Stimulated activated CD8-positive, alpha-beta memory T cell treated with anti-CD3 and anti-CD28 coated beads, Interleukin-4, amount 100 ng/mL, for 24 hours (primary cell): ENCODE measurements at places on chromosomes 12 and 14.

- no peak for DNase-seq
Observed at GRCh38 chr14:95183532-95184412, 26.4 kb upstream of the DICER1 start.

DNA sequence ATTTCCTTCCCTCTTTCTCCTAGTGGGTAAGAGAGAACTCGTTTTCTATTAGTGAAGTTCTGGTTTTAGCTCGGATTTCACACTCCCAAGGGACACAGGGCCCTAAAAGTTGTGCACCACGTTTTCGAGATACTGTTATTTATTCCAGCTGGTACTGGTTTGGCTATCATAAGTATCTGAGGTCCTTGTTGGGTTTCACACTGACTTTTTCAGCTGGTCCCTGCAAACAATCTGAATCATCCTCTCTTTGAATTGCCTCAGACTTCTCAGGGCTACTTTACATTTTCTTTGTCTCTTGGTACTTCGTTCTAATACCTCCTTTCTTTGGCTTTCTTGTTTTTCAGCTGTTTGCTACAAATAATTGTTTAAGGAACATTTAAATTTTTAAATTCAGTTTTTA is 75.7 kb downstream of the SCN8A start:
- no peak for DNase-seq

GRCh38 chr14:77003960-77004710 is 24.4 kb downstream of the IRF2BPL start:
- DNase-seq: no peak

GRCh38 chr14:100193417-100194357 is 34.2 kb upstream of the DEGS2 start:
- DNase-seq: no peak

DNA sequence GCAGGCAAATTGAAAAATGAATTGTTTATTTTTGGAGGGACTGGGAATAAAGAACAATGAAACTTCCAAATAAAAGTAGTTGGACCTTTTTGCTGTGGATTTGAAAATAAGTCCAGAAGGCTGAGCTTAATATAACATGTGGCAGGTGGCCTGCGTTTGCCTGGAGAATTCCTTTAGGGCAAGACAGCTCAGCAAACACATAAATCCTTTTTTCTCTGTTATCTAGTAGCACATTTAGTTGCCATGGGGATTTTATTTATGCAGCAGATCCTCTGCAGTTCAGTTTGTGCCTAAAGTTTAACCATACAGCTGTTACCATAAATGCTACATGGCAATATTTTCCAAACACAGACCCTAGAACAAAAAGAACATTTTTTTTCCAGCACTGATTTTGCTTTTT is 180.0 kb downstream of the NPAS3 start:
- DNase-seq: no peak

DNA sequence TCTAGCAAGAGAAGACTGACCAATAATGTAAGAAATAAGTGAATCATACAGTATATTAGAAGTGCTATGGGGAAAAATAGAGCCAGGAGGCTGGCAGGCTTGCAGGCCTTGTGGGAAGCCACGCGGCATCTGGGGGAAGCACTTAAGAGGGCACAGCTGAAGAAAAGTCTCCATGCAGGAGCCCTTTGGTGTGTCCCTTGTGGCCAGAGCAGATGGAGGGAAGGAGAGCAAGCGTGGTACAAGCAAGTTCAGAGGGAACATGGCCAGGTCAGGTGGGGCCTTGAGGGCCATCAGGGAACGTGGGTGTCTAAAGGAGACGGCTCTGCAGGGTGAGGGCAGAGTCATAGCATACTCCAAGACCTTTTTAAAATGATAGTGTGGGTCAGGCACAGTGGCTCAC is 51.7 kb downstream of the LRRC74A start:
- no peak for DNase-seq

- DNase-seq: no peak
Observed at GRCh38 chr12:132364348-132364902, 35.0 kb upstream of the GALNT9 start.

DNA sequence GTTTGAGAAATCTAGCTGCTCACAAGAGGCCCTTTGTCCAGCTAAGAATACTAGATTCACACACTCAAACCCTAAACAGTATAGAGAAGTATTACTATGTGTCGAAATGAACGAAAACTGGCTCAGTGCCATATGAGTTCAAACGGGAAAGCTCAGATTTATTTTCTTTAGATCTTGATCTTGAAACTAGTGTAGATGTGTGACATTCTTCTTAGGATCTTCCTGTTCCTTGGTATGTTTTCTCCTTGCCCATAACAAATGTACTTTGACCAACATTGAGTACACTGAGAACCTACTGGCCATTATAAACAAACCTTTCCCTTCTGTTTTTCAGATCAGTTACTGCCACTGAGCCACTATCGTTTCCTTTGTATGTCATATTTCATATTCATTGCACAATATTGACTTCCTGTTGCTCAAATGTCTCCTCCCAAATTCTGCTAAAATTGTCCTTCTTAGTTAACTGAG is 21.3 kb downstream of the MYBPC1 start:
- no peak for DNase-seq

DNA sequence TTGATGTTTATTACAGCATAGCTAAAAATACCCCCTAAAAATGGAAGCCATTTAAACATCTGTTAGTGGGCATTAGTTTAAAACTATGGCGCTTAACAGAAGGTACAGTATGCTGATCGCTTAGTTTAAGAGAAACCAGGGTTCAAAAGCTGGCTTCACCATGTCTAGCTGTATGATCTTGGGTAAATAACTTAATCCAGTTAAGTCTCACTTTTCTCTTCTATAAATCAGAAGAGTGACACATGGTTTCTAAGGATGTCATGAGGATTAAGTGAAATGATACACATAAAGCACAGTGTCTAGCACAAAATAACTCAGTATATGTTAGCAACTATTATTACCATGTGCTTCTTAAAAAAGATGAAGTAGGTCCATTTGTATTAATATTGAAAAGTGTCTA is 38.7 kb downstream of the STK38L start:
- DNase-seq: no peak

- DNase-seq: no peak
Observed at GRCh38 chr12:10563966-10564365, 49.4 kb downstream of the MAGOHB start.

- DNase-seq: no peak
Observed at GRCh38 chr14:91805659-91806058, 61.7 kb downstream of the TC2N start.

GRCh38 chr14:38125481-38126037 is 82.1 kb upstream of the SSTR1 start:
- no peak for DNase-seq

GRCh38 chr14:34604995-34605394 is 25.0 kb downstream of the SNX6 start:
- no peak for DNase-seq

- no peak for DNase-seq
Observed at GRCh38 chr12:47729233-47729632, 3.9 kb upstream of the ENDOU start.

DNA sequence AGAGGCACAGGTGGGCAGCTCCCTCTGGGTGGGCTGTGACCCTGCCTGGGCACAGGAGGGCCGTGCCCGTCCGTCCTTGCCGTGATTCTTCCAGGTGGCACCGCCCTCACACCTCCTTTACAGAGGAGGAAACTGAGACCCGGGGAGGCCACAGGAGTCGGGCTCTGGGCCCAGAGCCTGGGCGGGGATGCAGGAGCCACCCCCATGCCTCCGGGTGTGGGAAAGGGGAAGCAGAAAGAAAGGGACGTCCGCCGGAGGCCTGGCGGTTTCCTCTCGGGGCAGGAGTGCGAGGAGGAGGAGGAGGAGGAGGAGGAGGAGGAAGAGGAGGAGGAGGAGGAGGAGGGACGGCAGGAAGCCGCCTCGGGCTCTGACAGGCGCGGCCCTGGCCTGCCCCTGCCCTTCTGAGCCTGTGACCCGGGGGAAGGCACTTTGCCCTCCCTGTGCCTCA is 23.0 kb downstream of the SH2B3 start:
- DNase-seq: no peak

GRCh38 chr12:102118874-102119273 is 1.0 kb downstream of the NUP37 start:
- DNase-seq: no peak

GRCh38 chr14:97218691-97219430 is 421.7 kb downstream of the VRK1 start:
- DNase-seq: peak; percentile 11

GRCh38 chr14:72500234-72500838 is 393.6 kb downstream of the DPF3 start:
- DNase-seq: no peak

- DNase-seq: no peak
Observed at GRCh38 chr12:120659151-120659525, 18.7 kb downstream of the CABP1 start.

- no peak for DNase-seq
Observed at GRCh38 chr12:106490264-106490663, 92.5 kb upstream of the RFX4 start.

DNA sequence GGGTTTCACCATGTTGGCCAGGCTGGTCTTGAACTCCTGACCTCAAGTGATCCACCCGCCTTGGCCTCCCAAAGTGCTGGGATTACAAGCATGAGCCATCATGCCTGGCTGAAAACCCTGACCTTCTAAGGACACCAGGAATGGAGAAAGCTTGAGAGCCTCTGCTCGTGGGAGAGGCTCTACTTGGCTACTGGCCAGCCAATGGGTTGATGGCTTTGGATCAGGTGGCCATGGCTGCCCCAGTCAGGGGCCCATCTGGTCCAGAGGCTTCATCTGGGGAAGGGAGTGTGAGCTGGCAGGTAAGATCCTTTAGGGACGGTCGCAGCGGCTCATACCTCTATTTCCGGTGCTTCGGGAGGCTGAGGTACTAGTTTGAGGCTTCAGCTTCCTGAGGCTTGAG is 42.5 kb upstream of the PPP1CC start:
- DNase-seq: no peak

- no peak for DNase-seq
Observed at GRCh38 chr12:129675947-129676346, 227.9 kb downstream of the TMEM132D start.

DNA sequence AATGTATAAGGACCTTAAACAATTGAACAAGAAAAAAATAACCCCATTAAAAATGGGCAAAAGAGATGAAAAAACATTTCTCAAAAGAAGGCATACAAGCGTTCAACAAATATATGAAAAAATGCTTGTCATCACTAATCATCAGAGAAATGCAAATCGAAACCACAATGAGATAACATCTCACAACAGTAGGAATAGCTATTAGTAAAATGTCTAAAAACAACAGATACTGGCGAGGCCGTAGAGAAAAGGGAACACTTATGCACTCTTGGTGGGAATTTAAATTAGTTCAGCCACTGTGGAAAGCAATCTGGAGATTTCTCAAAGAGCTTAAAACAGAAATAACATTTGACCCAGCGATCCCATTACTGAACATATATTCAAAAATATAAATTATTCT is 769.8 kb upstream of the MGAT4C start:
- no peak for DNase-seq
